ENCODE measurements at places on chromosomes 13 and 19.

DNA sequence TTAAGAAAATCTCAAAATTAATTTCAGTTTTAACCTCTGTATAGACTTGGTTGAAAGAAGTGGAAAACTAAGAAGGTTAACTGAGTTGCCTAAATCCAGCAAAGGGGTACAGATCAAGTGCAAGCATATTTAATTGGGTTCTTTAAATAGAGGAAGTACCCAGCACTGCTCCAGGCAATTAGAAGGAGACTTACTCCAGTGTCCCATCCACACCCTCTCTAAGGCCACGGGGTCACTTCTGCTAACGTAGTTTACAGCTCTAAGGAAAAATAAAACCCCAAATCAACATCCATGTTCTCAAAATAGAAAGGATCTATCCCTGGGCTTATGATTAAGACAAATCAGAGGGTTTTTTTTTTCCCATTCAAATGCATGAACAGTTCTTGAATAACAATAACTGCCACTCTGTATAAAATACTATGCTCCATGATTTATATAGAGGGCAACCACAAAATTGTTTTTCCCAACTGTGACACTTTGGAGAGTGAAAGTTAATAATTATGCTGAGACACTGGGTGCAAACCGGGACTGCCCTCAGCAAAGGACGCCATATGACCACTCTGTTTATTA lies 4.6 kb downstream of the FRY start:
- no peak for DNase-seq

GRCh38 chr19:17841810-17842662 lies 5.7 kb downstream of the JAK3 start:
- DNase-seq, result no peak

DNA sequence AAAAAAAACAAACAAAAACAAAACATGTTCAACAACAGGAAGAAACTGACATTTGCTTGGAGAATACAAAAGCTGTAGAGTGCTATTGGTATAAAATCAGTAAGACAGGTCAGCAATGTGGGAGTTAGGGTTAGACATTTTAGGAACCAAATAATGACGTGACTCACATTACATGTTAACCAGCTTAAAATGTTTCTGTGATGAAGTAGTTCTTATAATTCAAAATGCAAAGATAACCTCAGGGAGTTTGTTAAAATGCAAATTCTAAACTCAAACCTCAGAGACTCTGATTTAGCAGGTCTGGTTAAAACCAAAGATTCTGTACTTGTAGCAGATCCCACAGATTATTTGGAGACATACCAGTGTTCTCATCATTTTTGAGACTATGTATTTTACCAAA lies 549.4 kb upstream of the SLITRK1 start:
- no peak for DNase-seq

DNA sequence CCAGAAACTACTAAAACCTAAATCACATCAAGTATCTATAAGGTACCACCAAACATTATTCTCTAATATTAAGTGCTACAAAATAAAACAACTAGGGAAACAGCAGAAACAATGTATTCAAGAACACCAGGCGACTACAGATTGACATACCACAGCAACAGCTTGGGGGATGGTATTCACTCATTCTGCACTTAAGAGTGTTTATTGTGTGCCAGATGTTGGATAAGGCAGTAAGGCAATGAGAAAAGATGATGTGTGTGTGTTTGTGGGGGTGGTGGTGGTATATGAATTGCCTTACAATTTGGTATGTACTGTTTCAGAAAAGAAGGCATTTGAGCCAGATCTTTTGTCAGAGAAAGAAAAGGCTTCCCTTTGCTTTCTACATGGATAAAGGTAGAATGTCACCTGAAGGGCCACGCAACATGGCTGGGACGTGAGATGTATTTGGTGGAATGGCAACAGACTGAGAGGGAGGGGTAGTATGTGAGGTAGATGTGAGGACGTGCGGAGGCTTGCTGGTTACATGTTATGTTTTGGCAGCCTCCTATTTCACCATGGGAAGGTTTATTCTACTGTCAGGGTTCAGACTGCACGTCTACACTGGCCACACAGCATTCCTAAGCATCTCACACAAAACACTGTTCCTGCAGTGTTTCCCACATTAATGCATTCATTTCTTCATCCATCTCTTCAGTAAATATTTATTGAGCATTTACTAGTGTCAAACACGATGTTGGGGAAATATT lies 300.7 kb downstream of the KLF12 start:
- no peak for DNase-seq

GRCh38 chr13:23979361-23980159 lies 82.3 kb upstream of the C1QTNF9B start:
- DNase-seq, result peak; percentile 8

GRCh38 chr19:6744381-6745301 lies 5.2 kb downstream of the TRIP10 start:
- no peak for DNase-seq

GRCh38 chr13:51221108-51221507 lies 1.1 kb upstream of the FAM124A start:
- no peak for DNase-seq

GRCh38 chr13:64090311-64090710 lies 2674.7 kb upstream of the PCDH20 start:
- no peak for DNase-seq

- DNase-seq, result no peak
These were observed 32.2 kb downstream of the MYO9B start for GRCh38 chr19:17107546-17108452.

DNA sequence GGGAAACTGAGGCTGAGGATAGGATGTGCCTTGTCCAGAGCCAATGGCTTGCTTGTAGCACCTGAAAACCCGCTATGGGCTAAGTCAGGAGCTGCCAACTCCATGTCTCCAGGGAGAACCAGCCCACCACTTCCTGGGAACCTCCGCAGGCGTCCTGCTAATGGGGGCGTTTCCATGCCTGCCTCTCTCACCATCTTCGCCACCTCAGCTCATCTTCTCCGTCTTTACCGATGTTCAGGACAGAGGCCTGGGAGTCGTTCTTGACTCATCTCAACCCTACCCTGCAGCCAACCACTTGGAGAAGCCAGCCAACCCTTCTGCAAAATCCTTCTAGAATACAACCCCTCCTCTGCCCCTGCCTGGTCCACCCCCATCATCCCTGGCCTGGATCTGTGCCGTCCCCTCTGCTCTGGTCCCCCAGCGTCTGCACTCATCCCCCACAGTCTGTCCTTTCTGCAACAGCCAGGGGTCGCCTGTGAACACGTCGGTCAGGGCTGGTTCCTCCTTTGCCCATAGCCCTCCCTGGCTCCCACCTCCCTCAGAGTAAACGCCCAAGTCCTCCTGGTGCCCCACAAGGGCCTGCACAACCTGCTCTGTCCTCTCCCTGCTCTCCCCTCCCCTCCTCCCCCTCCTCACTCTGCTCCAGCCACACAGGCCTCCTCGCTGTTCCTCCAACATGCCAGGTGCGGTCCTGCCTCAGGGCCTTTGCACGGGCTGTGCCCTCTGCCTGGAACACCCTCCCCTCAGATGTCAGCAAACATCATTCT lies 31.0 kb downstream of the PTPRS start:
- no peak for DNase-seq

DNA sequence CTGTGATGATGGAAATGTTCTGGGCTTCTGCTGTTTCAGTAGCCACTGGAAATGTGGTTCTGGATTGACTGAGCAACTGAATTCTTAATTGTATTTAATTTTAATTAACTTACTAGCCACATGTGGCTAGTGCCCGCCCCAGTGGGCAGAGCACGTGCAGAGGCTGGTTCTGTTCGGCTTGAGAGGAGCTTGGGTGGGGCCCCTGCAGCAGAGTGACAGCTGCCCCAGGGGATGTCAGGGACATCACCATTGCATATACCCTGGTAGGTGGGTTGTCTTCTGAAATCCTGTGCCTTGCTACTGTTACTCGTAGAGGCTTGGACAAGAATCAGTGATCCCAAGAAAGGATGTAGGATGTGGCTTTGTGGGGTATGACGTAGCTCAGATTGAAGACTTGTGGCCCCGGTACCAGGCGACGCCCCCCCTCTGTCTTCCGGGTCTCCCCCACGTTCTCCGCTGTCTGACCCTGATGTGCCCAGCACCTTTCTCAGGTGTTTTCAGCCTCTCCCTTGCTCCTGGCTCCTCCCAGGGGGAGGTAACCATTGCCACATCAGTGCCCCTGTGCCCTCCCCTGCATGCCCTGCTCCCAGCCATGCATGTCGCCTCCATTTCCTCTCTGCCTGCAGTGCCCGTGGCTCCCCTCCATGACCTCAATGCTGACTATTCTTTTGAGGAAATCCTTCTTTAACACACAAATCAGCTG lies 102.6 kb upstream of the RNF113B start:
- DNase-seq, result no peak

DNA sequence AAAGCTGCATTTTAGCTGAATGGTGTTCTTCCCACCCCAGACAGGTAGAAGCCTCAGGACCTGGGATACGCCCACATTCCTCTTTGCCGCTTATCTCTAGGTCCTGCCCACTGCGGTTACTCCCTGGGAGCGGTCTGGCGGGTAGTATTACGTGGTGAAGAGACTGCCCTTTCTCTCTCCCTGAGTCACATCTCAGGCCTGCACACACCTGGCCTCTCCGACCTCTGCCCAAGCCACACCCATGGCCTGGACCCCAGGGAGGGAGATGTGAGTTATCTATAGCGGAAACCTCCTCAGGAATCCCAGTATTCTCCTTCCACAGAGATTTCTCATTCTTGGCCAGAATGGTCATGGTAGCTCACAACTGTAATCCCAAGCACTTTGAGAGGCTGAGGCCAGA lies 17.3 kb downstream of the RHPN2 start:
- DNase-seq, result no peak

- no peak for DNase-seq
These were observed 63.4 kb upstream of the TNFRSF19 start for GRCh38 chr13:23506807-23507291.

GRCh38 chr13:106172176-106172905 lies 363.1 kb downstream of the EFNB2 start:
- no peak for DNase-seq

DNA sequence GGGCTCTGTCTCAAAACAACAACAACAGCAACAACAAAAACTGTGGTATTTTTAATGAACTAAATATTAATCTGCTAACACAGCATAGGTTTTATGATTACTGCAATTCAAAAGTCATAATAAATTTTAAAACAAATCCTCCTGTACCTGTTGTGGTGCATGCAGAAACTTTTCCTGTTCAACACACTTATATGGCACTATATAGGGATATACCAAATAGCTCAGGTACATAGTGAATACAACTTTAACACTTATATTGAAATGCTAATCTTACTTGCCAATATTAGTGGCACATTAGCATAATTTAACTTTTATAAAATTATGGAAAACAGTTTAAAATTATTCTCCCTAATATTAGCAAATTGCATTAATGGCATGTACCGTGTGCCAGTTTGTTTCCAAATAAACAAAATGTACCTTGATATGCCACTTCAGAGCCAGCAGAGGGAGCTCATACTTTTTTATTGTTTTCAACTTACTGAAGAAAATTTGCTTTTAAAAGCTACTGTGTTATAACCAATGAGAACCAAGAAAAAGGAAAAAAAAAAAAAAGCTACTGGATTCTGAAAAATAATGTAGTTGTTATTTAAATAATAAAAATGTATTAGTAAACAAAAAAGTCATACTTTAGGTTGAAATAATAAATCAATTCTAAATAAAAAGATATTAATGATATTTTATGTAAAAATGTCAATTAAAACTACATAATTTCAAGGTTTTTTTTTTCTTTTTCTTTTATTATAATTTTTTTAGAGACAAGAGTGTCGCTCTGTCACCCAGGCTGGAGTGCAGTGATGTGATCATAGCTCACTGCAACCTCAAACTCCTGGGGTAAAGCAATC lies 18.0 kb upstream of the RBM26 start:
- DNase-seq, result no peak

DNA sequence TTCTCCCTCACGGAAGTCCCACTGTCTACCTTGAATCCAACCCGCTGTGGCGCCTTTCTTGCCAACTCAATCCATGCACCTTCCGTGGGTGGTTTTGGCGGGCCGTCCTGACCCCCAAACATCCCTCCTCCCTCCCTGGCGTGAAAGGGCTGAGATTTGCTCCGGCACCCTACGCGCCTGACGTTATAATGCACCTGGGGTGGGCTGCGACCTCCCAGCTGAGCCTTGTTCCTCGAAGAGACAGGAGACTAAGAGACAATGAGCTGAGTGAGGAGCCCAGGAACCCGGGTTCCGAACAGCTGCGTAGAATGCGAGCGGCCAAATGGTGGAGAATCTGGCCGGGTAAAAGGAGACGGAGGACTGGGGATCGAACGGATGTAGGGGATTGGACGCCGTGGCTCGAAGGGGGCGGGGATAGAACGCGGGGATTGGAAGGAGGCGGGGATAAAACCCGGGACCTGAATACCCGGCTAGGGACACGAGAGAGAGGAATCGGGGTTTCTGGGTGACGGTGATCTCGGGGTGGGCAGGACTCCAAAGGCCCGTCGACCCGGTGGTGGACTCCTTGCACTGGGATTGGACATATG lies at the start of gene CPT1C:
Gene CPT1C (plus strand): TSS at position 461 of the 587 bp plus-strand sequence. CDS start 1,137 bp downstream, outside the sequence.
- no peak for DNase-seq

- no peak for DNase-seq
These were observed 83.7 kb downstream of the NALCN start for GRCh38 chr13:101332583-101332982.

DNA sequence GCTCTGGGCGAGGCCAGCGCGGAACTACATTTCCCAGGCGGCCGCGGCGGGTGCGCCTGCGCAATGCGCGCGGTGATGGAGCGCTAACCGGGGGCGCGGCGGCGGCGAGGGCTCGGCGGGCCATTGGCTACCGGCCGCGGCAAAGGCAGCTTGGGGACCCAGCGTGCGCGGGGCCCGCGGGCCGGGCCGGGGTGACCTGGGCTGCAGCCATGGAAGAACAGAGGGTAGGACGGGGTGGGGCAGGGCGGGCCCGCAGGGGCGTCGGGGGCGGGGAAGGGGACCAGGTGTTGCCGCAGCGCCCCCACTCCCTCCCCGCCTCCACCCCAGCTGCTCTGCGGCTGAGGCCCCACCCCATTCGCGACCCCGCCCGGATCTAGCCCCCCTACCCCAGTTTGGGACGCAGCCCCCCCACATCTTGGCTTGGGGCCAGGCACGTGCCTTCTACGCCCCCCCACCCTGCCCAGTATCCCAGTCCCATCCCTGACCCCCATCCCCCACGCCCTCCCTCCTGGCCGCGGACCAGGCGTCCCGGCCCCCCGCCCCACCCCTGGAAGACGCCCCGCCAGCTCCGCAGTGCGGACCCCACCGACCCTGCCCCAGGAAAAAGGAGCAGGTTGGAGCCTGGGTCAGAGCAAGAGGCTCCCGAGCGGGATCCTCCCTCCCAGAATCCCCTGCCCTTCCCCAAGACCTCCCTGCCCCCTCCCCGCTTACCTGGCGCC lies at the start of gene FSD1:
Gene FSD1 (plus strand): TSS at position 61 of the 719 bp plus-strand sequence. CDS start 149 bp downstream, at position 210.
- peak; percentile 53 for DNase-seq

GRCh38 chr19:39276740-39277139 lies 8.5 kb downstream of the IFNL2 start:
- no peak for DNase-seq

GRCh38 chr13:106589716-106590115 lies 21.8 kb upstream of the ARGLU1 start:
- DNase-seq, result no peak
